ENCODE measurements at places on chromosomes 5 and 9.

DNA sequence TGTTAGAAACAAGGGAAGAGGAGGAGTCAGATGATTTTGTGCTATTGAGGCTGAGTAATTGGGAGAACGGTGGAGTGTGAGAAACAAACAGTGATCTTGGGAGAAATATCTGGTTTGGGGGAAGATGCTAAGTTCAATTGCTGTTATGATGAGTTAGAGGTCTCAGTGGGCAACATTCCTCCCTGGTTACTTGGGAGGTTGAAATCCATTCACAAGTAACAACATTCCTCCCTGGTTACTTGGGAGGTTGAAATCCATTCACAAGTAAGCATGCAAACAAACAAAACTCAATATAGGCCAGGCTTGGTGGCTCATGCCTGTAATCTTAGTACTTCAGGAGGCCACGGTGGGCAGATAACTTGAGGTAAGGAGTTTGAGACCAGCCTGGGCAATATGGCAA, 38.7 kb downstream of the AGXT2 start:
- DNase-seq = no peak

DNA sequence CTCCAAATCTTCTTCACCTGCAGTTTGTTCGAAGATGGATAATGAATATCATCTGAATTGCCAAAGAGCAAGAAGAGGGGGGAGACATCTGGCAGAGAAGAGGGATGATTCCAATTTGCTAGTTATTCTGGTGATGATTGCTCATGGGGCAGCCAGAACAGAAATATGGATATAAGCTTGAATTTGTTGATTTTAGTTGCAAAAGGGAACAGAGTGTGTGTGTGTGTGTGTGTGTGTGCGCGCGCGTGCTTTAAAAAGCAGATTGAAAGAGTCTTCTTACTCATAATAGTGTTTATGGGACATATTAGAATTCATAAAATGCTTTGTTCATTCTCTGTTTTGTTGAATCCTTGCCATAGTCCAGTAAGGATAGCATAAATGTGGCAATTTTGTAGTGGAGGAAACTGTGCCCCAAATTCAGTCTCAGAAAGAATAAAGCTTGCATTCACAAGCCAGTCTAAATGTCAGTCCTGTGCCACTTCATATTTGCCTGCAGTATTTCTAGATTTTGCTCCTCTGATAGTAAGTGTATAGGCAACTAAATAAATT, 436.3 kb upstream of the KLF4 start:
- no peak for DNase-seq

- DNase-seq = no peak
These were observed 385.3 kb downstream of the PRELID2 start for GRCh38 chr5:145449794-145450193.

DNA sequence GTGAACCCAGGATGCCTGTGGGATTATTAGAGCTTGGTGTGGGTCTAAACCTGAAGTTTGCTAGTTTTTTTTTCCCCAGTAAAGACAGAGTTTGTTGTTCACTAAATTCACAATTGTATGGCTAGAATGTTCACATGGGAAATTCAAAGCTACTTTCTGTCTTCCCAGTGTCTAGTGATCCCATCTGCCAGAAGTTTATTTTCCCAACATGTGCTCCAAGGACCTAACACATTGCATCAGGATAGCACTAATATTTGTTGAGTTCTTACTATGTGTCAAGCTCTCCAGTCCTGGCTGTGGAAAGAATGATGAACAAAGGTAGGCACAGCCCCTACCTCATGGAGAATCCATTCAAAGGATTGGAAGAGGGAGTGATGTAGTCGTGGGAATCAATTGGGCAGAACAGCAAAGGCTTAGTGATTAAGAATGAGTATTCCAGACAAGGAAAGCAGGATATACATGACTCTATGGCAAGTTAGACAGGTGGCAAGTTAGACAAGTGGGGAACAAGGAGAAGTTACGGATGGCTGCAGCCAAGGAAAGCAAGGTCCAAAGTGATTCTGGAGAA, 521.5 kb upstream of the WWC1 start:
- no peak for DNase-seq

GRCh38 chr5:122311961-122312590, at the start of gene SNCAIP:
TSS of gene SNCAIP (plus strand) at chr5:122312237. CDS start at chr5:122391135, 78,898 bp downstream.
- DNase-seq = no peak

GRCh38 chr9:27162045-27162444, 53.0 kb downstream of the TEK start:
- DNase-seq = no peak

- no peak for DNase-seq
These were observed 60.5 kb upstream of the GAS1 start for GRCh38 chr9:87007711-87008366.

DNA sequence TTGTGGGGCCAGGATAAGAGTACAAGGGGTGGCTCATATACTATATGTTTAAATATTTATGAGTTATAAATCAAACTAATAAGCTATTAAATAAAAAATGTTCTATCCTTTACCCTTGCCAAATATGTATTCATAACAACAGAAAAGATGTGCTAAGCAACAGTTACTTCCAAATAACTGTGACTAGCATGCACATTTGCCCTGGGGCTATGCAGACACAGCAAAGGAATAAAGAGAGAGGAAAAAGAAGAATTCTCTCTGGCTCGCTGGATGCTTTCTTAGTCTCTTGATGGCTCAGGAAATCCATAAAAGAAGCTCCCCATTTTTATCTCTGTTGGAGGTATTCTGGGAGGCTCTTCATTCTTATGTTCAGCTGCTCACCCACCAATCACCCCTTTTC, 182.4 kb upstream of the ATP10B start:
- DNase-seq = no peak

DNA sequence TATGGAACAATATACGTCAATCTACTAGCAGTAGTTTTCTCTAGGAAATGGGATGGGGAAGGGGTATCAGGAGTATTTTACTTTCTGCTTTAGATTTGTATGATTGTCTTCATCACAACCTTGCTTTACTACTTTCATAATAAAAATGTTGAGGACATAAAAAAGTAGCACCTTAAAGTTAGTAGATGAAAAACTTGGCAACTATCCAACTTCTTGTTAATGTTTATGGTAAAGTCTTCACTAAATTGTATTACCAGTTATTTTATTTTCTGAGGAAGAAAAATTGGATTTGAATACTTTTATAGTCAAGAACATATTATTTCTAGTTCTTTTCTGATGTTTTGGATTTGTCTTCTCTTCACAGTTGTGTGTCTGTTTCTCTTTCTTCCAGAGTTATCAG, 372.1 kb downstream of the ARRDC3 start:
- no peak for DNase-seq

GRCh38 chr5:31193591-31194467, at the start of gene CDH6:
TSS of gene CDH6 (plus strand) at chr5:31193686. CDS start at chr5:31267474, 73,788 bp downstream.
- no peak for DNase-seq

DNA sequence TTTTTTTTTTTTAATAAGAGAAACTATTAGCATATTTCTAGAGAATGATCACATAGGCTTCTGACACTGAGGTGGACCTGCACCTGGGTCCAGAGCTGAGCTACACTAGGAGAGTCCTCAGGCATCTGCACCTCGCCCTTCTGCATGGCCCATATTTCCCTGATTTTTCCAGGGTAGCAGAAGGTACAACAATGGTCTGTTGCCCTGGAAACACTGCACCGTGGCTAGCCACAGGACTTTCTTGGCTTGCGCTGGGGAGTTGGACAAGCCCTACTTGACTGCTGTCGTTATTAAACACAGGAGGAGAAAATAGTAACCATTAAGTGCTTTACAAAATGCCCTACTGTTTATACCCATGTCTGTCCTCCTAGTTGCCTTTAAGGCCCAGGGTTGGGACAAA, 615.7 kb upstream of the MEF2C start:
- DNase-seq = no peak

DNA sequence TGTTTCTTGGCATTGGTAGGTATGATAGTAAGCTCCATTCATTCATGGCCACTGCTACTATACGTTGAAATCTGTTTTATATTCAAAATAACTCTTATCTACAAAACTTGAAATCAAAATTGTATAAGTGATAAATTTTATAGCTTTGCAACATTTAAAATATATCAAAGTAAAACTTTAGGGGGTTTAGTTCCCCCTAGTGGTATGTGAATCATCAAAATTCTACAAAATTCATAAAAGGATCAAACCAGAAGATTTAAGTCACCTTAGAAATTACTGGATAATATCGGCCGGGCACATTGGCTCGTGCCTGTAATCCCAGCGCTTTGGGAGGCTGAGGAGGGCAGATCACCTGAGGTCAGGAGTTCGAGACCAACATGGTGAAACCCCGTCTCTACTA, 243.0 kb upstream of the CDH18 start:
- no peak for DNase-seq

DNA sequence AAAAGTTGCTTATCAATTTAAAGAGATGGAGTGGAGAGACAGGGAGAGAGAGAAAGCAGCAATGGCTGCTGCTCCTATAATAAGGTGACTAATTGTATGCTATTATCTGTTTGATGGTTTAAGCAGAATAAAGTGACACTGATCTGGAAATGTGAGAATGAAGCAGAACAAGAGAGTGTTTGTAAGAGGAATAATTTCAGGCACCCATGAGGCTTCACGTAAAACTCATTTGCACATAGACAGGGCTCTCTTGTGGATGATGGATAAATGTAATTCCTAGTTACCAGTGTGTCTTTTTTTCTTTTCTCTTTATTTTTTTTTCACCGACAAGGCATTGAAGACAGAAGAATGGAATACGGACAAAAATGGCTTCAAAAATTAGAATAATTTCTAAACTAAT, 228.8 kb upstream of the TYRP1 start:
- no peak for DNase-seq

DNA sequence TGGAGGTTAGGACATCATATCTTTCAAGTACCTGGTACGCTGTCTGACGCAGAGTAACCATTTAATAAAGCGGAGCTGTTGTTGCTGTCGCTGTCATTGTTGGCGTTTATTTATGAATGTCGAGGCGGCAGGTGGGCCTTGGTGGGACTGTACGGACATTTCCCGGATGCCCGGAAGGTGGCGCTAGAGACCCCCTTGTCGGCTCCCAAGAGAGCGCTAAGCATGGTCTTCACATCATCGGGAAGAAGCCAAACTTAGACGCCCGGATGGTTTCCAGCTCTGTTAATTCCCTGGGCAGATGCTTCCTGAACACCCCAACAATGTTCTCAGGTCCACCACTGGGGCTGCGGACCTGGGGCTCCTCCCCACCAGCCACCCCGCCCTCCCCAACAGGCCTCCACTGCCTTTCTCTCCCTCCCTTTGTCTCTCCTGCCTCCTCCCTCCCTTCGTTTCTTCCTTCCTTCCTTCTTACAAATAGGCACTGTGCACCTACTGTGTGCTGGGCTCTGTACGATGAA, 54.1 kb downstream of the DUSP1 start:
- peak; percentile 65 for DNase-seq

GRCh38 chr5:135005076-135005475, 29.0 kb downstream of the PITX1 start:
- no peak for DNase-seq

DNA sequence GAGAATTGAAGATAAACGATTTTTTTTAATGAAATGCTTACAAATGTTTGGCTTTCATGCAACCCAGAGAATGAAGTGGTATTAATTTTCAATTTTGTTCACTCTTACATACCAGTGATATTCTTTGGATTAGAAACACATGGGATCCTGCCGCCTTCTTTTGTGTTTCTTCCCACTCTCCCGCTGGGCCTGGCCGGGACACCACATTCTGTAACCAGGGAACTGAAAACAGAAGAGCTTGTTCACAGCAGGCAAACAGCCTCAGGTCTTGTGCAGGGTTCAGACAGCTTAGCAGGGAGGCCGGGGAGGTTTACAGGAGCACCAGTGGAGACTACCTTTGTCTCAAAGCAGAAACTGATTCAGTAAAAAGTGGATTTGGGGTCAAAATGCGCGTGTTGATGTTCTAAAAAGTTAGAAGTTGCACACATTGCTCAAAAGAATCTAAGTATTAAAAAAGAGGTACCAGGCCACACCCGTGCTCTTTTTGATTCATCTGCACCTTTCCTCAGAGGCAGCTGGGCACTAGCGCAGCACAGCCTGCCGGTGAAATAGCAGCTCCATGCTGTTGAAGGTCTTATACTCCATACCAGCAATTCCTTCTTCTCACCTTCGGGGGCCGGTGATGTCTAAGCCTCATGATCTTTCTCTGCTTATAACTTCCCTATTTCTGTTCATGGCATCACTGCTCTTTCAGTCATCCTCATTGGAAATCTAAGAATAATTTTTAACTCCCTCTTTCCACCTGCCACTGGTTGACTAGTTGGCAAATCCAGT, 67.1 kb downstream of the GRAMD2B start:
- DNase-seq = no peak

GRCh38 chr9:133355881-133356357, 368 bp downstream of the SURF1 start:
- DNase-seq = no peak

GRCh38 chr5:124398460-124398859, 348.0 kb downstream of the ZNF608 start:
- DNase-seq = no peak

- DNase-seq = no peak
These were observed 34.1 kb upstream of the C5orf47 start for GRCh38 chr5:173954671-173955521.

- DNase-seq = no peak
These were observed 16.9 kb downstream of the SH2D3C start for GRCh38 chr9:127761491-127761956.

DNA sequence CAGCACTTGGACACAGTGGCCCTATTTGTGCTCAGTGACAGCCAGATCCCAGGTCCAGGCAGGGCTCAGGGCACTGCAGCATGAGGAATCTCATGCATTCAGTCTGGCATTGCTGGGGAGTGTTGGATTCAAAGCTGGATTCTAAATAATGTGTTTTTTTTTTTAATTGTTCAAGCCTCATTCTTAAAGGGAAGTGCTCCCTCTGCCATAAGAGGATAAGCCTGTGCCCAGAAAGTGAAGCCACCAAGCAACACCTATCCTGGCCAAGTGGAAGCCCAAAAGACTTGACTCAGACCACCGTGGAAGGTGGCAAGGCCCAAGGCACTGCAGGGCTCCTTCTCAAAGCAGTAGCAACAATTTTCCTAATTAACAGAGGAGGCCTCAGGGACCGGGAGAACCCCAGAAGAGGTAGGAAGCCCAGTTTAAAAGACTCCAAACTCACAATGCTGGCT, 135.6 kb downstream of the ACTL7B start:
- no peak for DNase-seq

DNA sequence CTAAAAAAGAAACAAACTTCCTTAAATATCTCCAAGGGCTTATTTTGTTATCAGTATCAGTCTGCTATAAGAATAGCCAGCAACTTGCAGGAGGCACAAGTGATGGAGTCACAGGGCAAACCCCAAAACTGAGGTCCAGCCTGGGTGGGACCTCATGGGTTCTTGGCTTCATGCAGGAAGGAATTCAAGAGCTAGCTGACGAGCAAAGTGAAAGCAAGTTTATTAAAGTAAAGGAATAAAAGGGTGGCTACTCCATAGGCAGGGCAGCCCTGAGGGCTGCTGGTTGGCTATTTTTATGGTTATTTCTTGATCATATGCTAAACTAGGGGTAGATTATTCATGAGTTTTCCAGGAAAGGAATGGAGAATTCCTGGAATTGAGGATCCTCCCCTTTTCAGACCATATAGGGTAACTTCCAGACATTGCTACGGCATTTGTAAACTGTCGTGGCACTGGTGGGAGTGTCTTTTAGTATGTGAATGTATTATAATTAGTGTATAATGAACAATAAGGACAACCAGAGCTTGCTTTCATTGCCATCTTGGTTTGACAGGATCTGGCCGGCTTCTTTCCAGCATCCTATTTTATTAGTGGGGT, 231.9 kb downstream of the ADAMTSL1 start:
- DNase-seq = no peak

- DNase-seq = no peak
These were observed 57.1 kb downstream of the MAST4 start for GRCh38 chr5:66653325-66653724.
